Activated effector memory CD4-positive, alpha-beta T cell treated with Interleukin-2 at 50 U/mL for 16 hours (primary cell): ENCODE measurements at places on chromosomes 13 and 19.

DNA sequence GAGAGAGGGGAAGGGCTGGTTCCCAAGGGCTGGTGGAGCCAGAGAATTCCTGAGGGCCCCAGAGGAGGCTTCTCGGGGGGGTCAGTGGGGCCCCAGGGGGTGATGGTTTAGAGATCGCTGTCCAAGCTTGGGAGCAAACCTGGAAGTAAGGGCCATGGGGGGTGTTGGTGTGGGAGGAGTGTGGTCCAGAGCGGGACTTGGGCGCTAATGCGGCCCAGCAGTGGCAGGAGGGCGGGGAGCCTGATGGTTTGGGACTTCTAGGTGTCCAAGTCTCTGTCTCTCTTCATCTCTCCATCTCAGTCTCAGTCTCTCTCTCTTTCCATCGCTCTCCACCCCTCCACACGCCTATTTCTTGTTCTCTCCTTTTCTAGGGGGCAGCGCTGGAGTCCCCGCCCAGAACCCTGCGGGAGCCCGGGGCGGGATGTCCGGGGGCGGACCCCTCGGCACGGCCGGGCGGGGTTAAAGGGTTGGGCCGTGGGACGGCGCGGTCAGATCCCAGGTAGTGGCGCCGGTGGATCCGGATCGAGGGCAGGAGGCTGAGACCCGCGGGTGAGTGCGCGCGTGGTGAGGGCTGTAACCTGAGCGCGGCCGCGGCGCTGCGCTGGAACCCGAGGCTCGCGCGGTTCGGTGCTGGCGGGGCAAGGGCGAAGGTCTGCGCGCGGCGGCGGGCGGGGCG lies at the start of gene CYP4F22:
TSS of gene CYP4F22 (plus strand) at position 491 of the 676 bp plus-strand sequence. CDS start 16,812 bp downstream, outside the sequence.
- DNase-seq = no peak

DNA sequence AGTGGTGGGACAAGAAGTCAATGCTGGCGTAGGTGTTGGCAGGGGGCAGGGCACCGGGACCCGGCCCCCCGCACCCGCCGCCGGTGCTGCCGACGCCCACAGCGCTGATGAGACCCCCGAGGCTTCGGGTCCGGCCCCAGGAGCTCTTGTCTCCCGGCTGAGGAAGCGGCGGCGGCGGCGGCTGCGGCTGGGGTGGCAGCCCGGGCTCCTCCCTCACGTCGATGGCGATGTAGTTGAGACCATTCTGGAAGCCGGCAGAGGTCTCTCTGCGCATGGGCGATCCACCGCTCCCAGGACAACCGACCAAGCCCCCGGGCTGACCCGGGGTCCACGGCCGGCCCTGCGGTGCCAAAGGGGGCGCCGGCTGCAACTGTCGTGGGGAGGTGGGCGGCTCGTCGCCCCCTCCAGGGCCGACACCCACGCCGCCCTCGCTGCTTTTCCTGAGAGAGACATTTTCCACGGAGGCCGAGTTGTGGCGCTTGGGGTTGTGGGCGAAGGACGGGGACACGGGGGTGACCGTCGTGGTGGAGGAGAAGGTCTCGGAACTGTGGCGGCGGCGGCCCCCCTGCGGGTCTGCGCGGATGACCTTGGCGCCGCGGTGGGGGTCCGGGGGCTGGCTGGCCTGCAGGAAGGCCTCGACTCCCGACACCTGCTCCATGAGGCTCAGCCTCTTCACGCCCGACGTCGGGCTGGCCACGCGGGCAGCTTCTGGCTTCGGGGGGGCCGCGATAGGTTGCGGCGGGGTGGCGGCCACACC lies 4.1 kb downstream of the IRS2 start:
- no peak for DNase-seq

DNA sequence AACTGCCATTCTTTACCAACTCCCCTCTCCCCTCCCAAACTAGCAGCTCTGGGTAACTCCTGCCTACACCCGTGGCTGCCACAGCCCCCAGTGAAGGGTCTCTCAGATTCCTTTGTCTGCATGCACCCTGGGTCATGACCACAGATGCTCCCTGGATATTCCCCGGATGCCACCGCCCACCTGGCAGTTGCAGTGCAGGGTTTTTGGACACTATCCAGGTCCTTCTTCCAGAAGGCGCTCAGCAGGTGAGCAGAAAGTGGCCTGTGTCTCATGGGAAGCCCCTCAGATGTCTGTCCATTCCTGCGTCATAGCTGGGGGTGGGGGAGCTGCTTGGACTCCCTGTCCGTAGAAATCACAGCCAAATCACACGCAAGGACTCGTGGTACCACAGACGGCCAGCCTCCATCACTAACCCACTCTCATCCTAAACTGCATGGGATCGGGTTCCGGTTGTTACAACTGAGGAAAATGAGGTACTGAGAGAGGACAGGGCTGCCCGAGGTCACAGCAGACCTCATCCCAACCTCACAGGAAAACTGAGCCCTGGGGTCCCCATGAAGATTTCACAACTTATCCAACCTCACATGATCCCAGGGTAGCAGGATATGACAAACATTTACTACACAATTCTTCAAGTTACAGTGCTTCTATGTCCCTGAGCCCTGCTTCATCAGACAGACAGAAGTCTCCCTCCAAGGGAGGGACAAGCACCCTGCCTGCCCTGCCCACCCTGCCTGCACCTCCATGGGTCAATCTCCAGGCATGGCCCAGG lies 38.6 kb downstream of the ELL start:
- DNase-seq = no peak

GRCh38 chr19:13899393-13899792 lies 6.5 kb downstream of the BRME1 start:
- no peak for DNase-seq

GRCh38 chr19:24141612-24142011 lies 54.6 kb downstream of the ZNF254 start:
- no peak for DNase-seq

- DNase-seq = no peak
Measured at GRCh38 chr19:6216996-6217751, 62.6 kb downstream of the MLLT1 start.

GRCh38 chr13:76991432-76991795 lies 467 bp upstream of the CLN5 start:
- DNase-seq = peak; percentile 69

DNA sequence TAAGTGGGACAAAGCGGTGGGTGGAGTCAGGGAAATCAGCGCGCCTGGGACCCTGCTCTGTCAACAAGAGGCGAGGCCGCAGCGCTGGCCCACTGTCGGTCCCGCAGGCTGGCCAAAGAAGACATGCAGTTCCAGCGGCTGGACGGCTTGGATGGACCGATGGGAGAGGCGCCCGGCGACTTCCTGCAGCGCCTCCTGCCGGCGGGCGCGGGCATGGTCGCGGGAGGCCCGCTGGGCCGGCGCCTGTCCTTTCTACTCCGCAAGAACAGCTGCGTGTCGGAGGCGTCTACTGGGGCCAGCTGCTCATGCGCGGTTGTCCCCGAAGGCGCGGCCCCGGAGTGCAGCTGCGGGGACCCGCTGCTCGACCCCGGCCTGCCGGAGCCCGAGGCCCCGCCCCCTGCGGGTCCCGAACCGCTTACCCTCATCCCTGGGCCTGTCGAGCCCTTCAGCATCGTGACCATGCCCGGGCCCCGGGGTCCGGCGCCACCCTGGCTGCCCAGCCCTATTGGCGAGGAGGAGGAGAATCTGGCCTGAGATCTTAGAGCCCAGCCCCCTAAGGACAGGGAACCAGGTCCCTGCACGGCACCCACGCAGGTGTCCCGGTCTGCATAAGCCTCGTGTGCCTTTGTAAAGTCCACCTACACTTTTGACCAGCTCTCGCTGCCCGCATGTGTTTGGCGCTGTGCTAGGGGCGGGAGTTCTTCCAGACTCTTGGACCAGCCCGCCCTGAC lies 6.1 kb downstream of the BEST2 start:
- DNase-seq = peak; percentile 43

- no peak for DNase-seq
Measured at GRCh38 chr13:59666504-59666903, 497.2 kb downstream of the DIAPH3 start.

DNA sequence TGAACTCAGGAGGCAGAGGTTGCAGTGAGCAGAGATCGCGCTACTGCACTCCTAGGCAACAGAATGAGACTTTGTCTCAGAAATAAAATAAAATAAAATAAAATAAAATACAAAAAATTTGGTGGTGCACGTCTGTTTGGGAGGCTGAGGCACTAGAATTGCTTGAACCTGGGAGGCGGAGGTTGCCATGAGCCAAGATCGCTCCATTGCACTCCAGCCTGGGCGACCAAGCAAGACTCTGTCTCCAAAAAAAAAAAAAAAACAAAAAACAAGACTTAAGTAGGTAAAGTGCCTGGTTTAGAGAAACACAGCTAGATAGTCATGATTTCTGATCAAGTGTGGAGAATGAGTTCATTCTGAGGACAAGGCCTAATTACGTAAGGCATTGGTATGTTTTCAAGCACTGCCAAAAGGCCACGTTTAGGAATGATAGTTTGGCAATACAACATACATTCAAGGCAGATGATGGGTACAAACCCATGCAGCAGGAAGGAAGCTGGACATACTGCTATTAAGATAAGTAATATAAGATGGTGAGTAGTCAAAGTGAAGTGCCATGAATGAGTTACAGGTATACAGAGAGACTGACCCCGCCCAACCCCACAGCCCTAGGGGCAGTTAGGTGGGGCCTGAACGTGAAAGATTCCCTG lies 4.8 kb upstream of the UCHL3 start:
- no peak for DNase-seq

GRCh38 chr19:33634361-33635091 lies 12.8 kb downstream of the CHST8 start:
- no peak for DNase-seq
